Left ventricle myocardium inferior (tissue), 1 donor: ENCODE measurements at places on chromosomes 5 and 9. TPM values are rescaled to one million over a fixed set of nuclear protein-coding genes. Genes with fewer than 3 reads are reported as not detected.

GKAP1 gene
- total RNA-seq: 22.5 TPM

NPR3 gene
- total RNA-seq: 81.0 TPM

DNA sequence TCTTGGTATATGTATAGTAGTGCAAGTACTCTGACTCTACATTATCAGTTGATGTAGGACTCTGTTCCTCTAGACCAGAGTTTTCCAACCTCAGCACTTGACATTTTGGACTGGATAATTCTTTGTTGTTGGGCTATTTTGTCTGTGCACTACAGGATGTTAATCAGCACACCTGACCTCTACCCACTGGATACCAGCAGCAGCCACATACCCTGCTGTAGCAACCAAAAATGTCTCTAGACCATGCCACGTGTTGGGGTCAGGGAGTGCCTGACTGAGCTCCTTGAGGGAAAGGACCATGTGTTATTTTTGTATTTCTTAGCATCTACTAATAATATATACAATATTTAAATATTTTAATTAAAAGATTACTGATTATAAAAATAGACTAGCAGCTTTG, 42.7 kb downstream of the TNPO1 start:
- DNase-seq: no peak

GRCh38 chr9:95857124-95857523, 18.4 kb upstream of the ERCC6L2 start:
- no peak for DNase-seq

- no peak for DNase-seq
Measured at GRCh38 chr5:137750436-137750835, 3.7 kb downstream of the HNRNPA0 start.

DNA sequence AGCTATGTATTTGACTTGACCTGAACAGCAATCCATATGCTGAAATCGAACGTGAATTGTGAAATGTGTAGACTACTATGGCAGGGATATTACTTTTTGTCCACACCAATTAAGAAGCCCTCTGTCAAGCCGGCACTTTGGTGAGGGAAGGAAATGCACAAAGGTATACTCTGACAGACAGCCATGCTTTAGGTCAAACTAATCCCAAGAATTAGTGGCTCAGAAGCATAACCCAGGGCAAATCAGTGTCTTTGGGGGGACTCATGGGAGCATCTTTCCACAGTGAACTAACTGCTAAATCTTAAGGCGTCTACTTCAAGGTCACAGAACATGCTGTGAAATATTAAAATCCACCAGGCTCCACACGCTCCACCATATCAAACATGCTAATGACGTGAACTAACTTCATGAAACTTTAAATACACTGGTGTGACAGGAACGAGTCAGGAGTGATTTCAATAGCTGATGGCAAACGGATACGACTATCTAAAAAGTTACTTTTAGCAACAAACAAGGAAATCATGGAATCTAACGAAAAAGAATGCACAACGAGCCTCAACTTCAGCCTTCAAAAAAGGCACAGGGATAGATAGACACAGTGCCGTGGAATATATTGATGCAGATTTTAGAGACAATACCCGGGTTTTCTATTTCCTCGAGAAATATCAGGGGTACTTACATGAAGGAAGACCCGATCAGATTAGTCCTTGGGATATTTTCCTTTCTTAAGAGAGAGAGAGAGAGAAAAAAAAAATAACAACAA, 527 bp downstream of the MEF2C start:
- no peak for DNase-seq

DNA sequence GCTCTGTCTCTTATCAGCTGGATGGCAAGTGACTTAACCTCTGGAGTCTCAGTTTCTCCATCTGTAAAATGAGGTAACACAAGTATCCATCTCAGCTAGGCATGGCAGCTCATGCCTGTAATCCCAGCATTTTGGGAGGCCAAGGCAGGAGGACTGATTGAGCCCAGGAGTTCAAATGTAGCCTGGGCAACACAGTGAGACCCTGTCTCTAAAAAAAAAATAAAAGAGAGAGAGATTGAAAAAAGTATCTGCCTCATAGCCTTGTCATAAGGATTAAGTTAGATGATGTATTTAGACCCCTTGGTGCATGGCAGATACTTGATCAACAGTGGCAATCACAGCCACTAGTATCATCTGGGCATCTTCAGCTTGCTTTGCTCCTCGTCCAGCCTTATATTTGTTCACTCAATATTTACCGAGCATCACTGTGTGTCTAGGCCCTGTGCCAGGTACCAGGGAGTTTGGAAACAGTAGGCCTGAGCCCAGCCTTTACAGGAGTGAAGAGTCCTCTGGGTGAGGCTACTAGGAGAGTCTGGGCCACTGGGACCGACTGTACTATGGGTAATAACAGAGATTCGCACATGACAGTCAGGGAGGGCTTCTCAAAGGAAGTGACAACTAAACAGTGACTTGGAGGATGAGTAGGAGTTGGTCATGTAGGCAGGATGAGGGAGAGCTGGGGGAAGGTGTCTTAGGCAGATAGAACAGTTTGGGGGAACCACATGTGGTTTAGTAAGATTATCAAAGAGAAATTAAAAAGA, 34.2 kb downstream of the CORO2A start:
- no peak for DNase-seq

DNA sequence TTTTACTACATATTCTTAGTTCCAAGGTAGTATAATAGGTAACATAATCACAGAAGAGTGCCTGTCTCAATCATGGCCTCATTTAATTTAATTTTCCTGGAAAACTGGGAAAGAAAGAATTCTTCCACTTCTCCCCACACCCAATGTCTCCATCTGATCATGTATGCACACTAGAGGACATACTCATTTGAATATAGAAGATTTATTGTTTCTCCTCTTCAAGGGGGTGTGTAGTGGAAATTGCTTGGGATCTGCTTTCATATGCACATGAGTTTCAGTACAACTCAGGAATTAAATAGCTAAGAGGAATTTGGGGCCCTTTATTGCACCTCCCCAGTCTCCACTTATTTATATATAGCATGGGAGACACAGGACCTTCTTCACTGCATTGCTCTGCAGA, 285.1 kb downstream of the SH3GL2 start:
- no peak for DNase-seq

- no peak for DNase-seq
Measured at GRCh38 chr5:178165581-178165980, 11.9 kb upstream of the NHP2 start.

- no peak for DNase-seq
Measured at GRCh38 chr5:113061846-113062780, 85.5 kb downstream of the DCP2 start.

DNA sequence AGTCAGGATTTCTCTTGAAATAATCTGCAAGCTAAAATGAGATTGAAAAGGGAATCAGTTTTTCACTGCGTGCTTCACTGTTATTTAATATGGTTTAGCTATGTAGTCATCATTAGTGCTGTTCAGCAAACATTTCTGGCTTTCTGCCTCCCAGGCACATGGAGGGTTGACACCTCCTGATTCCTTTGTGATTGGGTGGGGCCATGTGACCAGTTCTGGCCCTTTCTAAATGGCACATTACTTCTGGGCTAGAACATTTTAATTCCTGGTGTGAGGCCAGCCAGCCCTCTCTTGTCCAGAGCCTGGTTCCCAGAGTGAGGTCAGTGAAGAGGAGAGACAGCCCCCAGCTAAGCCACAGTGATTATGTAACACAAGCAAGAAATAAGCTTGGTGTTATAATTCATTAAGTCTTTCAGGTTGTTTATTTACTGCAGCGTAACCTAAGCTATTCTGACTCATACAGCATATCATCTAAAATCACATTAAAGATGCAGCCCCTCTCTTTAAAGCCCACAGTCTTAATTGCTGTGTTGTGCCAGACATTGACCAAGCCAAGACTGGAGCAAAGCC, 17.4 kb upstream of the ARSI start:
- DNase-seq: peak; percentile 56

DNA sequence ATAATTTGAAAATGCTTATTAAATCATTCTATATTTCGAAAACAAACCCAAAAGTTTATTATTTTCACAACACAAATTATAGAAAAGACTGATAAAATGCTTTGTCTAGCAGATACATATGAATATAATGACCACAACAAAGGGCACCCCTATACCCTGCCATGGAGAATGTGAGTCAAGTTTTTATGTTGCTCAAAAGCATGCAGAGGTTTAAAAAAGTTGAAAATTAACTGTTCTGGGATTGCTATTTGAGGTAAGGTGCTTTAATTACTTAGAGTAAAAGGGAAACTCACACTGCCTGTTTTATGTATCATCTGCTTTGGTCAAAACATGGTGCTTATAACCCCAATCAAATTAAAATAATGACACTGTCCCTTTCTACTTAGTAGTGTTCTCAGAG, 41.0 kb downstream of the MLANA start:
- DNase-seq: no peak

GRCh38 chr5:103800741-103801495, 238.3 kb upstream of the NUDT12 start:
- no peak for DNase-seq

DNA sequence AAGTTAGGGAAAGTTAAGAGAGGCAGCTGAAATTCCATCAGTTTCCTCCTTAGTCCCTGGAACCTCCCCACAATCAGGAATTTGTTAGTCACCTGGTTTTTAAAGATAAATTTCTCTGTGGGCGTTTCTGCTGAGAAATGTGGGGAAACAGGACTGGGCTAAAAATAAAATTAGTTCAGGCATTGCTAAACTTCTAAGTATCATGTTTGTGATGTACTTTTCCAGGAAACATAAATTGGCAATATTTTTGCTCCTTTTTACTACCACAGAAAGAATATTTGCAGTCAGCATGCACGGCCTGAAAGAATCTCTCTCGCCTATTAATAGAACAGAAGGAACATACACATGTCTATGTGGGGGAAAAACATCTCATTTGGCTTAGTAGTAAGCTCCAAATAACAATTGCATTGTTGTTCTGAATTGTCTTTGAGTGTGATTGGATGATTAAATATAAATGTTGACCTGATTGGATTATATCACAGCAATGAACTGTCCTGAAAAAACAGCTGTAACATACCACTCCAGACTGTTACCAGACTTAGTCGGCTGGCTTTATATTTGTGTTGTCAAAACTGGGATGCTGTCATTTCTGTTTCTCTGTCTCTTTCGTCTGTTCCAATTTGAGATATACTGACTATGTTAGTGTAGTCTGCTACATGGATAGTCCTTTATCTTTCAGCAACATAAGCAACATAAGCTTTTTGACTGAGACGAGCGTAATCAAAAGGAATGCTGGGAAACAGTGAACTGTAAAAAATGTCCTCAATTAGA, 12.9 kb downstream of the TJP2 start:
- no peak for DNase-seq

DNA sequence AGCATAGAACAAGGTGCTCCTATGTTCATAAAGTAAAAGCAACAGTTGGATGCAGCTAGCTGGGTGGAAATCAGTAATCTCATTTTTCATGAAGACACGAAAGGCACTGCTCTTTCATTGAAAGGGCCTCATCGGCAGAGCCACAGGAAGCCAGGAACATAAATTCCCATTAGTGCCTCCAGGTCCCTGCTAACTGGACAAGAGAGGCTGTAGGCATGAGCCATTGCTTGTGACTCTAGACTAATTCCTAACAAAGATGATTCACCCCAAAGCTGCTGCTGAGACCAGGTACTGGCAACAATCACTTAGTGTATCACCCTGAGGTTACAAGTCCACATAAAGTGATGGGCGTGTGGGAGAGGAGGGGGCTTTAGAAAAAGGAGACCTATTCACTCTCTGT, 141.8 kb downstream of the BRINP1 start:
- DNase-seq: no peak
